Stimulated activated CD4-positive, alpha-beta T cell treated with anti-CD3 and anti-CD28 coated beads, TNF-alpha, amount 100 ng/mL, for 24 hours (primary cell): ENCODE measurements at places on chromosomes 5 and 9.

DNA sequence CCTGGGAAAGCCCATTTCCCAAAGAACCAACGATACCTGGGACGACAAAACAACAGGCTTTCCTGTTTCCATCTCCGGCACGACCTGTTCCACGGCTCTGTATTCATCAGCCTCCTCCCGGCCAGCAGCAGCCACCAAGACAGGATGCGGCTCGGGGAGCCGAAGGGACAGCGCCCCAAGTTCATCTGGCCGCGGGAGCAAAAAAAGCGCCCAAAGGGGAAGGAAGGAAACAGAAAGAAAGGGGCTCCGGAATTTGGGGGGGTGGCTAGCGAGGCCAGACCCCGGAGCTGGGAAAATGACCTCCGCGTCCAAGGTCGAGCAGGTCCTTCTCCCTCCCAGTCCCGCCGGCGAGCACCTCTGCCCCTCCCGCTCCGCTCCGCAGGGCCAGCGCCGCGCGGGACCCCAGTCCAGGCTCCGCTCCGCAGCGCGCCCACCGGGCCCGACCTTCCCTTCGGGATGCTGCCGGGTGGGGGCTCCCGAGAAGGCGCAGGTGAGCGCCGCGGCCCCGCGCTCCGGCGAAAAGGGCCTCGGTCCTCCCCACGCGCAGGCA, 608 bp downstream of the ELOVL7 start:
- DNase-seq, result no peak

DNA sequence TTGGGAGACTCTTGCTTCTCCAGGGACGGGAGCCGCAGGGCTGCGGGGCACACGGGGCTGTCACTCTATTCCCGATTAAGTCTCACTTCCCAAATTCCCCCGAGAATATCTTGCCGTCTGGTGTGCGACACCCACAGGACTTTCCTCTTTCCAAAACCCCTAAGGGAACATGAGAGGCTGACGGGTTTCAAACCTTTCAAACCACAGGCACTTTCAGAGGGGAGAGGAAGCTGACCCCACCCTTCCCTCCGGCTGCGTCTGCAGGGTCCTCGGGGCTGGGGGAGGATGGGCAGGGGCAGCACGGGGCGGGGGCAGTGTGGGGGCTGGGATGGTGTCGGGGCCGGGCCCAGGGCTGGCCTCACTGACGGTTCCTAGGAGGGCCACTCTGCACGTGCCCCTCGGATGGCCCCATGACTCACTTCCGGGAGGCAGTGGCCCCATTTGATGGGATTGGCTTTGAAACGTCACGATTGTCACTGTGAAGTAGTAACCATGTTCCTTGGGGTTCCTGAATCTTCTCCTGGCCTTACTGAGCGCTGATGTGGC, 38.2 kb downstream of the SLC9A3 start:
- no peak for DNase-seq

DNA sequence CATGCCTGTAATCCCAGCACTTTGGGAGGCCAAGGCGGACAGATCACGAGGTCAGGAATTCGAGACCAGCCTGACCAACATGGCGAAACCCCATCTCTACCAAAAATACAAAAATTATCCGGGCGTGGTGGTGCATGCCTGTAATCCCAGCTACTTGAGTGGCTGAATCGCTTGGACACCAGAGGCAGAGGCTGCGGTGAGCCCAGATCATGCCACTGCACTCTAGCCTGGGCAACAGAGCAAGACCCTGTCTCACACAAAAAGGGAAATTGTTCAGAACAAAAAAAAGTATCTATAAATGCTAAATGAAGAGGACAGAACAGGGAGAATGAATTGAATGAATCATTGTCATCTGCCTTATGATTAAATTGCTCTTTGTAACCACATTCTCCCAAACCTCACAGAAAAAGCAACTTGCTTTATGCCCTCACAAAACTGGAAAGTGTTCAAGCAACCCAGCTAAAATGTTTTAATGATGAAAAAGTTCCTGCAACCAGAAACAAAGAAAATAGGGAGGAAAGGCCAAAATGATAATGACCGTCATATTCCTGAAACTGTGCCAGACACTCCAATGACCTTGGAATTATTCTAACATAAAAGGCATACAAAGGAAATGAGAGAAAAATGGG, 83.7 kb downstream of the SERINC5 start:
- DNase-seq, result no peak

GRCh38 chr9:126974594-126974993, 60.0 kb downstream of the RALGPS1 start:
- no peak for DNase-seq

DNA sequence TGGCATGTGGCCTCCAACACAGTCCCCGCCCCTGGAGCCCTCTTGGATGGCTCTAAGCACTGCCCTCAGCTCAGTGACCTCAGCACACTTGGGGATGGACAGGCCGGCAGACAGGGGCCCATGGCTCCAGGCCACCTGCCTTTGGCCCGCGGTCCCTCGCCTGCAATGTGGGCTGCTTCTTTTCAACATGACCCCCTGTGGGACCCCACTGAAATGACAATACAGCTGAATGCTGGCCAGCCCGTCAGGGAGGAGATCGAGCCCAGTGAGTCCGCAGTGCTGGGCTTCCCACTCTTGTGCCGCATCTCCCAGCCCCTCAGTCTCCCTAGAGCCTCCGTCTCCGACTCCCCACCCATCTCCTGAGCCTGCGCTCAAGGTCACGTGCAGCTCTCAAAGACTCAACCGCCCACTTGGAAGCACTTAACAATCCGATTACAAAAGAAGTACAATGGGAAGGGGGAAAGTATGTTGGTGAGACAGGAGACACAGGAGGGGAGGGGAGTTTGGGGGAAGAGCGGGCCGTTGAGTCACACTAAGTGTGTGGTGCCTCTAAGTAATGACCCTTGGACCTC, 238.9 kb downstream of the HSPA4 start:
- no peak for DNase-seq

DNA sequence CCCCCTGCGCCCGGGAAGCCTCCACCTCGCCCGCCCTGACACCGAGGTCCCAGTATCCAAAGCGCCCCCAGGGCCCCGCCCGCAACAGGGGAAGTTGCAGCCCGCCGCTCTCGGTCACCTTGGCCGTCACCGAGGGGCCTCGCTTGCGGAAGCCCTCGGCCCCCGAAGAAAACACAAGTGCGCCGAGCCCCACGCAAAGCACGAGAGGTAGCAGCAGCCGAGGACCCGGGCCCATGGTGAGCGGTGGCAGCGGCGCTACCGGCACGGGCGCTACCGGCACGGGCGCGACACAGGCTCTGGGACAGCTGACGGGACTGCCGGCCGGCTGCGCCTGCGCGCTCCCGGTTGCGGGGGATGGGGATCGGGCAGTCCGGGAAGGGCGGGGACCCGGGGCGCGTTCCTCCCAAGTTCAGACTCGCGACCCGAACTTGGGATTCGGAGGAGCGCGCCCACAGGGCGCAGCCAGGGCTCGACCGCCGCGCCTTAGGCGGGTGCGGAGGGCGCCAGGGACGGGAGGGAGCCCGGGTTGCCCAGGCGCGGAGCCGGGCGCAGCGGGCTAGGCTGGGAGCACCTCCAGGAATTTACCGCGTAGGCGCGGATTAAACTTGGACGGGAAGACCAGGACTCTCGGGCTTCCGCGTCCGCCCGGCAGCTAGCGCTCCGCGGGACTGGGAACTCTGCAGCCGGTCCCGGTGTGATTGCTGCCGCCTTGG, at the start of gene PPIC:
Gene PPIC (minus strand): TSS at position 335 of the 713 bp plus-strand sequence. CDS start 100 bp downstream, at position 235.
- no peak for DNase-seq

DNA sequence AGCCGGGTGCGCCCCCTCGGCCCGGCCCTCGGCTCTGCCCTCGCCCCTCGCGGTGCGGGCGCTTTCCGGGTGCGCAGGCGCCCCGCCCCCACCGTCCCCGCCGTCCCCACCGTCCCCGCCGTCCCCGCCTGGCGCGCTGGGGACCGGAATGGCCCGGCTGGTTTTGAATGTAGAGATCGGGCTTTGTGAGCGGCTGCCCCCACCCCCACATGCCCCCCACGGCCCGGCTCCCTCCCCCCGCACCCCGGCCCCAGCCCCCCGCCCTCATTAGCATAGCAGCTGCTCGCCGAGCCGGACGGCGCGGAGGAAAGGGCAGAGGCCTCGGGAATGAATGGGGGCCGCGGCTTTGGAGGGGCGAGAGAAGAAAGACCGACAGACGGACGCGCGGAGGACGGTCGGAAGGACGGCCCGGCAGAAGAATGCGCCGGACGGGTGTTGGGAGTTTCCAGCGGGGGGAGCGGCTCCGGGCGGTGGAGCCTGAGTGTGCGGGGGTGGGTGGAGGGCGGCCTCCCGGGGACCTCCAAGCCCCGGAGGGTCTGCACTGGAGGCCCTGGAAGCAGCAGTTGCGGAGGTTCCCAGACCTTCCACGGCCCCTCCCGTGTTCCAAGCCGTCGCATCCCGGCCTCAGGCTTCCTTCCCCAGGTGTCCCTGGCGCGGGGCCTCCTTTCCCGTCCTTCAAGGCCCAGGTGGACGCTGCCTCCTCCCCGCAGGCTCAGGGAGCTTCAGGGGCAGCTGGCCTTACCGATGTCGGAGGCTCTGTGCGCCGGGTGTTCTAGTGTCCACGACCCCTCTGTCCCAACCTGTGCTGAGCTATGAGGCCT, 6.0 kb downstream of the NRARP start:
- no peak for DNase-seq

DNA sequence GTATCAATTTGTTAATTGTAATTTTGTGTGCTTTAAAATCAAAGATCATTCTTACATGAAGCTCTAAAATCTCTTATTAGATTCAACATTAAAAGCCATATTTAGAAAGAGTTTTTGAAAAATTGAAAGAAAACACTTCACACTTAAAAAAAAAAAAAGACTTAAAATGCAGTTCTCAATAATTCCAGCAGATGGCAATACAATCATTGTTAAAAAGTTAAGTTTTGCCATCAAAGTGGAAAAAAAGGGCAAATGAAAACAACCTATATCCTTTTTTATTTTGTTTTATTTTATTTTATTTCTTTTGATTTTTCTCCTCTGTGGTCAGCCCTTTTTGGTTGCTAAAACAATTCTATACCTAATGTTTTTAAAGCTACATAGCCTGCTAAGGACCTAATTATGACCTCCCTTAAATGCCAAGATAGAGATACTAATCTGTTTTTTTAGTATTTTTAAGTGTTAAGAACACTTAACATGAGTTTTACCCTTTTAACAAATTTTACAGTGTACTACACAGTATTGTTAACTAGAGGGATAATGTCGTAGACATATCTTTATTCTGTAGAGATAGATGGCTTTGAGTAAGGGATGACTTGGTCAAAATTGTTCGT, 154.2 kb upstream of the DAB2 start:
- no peak for DNase-seq

DNA sequence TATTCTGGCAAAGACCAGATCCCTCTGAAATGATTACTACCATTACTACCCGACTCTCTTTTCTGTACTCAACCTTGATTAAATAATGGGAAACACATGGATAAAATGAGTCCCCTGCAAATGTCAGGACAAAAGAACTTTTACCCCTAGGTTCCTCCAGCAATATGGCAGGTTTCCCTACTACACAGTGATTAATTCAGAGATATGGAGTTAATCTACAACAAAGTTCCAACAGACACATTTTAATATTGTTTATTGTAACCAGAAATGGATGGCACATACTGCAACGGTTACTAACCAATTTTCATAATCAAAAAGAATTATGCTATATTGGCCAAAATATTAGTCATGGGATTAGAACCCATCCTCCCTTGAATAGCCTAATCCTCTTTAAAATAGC, 294.8 kb downstream of the ATPSCKMT start:
- DNase-seq, result no peak

GRCh38 chr9:27388150-27388549, 91.2 kb upstream of the EQTN start:
- no peak for DNase-seq
